CD4-positive, alpha-beta T cell treated with Interleukin-6 for 4 hours (primary cell): ENCODE measurements at places on chromosomes 16 and 17.
A peak's percentile ranks its signal among the peaks of the same experiment; 100 is the strongest.

DNA sequence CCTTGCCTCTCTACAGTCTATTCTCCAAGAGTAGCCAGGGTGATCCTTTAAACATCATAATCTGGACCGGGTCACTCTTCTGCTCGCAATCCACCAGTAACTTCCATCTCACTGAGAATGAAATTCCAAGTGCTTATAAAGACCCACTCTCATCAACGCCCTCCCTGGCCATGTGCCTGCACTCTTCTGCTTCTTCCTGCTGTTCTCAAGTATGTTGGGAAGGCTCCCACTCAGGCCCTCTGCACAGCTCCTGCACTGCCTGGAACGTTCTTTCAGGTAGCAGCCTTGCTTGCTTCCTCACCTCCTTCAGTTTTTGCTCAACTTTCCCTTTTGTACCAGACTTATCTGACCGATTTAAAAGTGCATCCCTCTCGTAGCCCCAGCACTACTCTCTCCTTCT lies 44.4 kb downstream of the BRD7 start:
- no peak for DNase-seq

DNA sequence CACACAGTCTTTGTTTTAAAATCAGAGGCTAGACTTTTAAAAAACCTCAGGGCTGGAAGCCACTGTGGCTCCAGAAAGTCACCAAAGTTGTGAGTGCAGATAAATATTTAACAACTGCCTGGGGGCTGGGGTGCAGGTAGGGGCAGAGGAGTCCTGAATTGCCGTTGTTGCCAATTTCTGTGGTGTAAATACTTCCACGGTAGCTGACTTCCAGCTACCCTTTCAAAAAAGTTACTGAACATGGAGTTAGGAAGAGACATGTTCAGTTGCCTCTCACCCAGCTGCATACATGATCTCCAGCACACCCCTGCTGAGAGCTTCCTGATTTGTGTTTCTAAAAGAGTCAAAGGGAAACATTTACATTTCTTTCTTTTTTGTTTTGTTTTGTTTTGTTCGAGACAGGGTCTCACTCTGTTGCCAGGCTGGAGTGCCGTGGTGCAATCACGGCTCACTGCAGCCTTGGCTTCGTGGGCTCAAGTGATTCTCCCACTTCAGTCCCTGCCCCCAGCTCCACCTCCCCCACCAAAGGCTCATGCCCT lies 58.7 kb downstream of the PLXDC1 start:
- DNase-seq = peak; percentile 37

DNA sequence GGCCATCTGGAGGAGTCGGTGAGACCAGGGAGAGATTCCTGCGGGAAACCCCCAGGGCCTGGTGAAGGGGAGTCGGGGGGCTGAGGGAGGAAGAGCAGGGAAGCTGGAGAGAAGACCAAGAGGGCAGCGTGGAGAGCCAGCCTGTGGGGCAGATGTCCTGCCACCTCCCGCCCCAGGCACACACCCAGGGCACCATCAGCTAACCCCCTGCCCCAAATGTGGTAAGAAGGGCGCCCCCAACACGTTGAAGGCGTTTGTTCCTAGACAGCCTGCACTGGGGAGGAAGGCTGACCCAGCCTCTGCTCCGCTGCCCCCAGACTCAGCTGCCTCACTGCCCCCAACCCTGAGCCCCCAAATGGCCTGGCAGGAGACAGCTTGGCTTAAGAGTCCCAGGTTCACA lies 1.3 kb downstream of the BAIAP3 start:
- DNase-seq = no peak

DNA sequence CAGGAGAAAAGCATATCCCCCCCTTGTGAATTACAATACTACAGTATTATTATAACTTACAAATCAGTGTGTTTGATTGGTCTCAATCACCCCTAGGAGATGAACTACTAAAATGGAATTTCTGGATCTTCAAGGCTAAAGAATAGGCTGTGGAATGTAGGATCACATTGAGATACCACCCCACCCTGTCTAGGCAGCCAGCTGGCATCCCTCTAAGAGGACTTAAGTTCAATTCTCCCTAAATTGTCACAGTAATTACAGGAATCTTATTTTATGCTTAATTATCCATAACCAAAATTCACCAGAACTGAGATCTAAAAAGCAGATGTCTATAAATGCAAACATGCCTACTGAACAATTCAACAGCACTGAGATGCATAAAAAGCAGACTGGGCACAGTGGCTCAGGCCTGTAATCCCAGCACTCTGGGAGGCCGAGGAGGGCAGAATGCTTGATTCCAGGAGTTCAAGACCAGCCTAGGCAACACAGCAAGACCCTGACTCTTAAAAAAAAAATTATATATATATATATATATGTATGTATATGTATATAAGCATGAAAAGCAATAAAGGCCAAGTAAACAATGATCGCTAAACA lies 12.0 kb downstream of the AP1G1 start:
- DNase-seq = no peak
